Epithelial cell of prostate (primary cell): ENCODE measurements at places on chromosomes 2 and 18.

DNA sequence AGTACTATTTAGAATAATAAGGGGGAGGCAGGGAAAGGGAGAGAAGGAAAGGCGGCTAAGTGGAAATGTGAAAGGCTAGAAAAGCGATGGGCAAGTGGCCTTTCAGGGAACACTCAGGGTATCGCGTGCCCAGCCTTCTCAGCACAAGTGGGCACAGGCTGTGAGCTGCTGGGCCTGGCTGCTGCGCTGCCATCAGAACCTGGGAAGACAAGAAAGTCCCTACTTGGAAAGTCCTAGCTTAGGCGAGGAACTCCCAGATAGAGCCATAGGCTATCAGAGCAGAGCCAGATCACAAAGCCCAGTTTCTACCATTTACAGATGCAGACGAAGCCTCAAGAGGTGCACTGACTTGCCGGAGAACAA is 9.8 kb upstream of the FZD7 start:
- DNase-seq, result no peak

DNA sequence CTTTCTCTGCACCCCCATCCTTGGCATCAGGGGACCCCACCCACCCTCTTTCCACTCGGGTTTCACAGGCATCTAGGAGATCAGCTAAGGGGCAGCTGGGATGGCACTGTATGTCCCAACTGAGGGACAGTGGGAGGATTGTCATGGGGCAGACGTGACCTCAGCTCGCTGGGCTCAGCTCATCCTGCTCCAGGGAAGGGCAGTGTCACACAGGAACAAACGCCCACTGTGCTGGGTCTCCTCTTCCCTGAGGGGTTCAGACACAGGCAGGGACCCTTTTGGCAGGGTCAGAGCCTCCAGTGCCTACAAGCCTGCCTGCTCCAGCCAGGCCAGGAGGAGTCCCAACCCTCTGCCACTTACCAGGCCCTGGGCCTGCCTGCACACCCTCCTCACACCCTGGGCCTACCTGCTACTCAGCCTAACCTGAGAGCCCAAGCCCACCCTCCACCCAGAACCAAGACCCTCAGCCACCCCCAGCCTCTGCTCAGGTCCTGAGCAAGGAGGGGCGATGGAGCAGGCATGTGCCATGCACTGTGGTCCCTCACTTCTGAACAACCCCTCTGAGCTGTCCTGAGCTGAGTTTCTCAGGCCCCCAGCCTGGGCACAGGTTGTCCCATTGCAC is 68.2 kb downstream of the HS1BP3 start:
- DNase-seq, result no peak

DNA sequence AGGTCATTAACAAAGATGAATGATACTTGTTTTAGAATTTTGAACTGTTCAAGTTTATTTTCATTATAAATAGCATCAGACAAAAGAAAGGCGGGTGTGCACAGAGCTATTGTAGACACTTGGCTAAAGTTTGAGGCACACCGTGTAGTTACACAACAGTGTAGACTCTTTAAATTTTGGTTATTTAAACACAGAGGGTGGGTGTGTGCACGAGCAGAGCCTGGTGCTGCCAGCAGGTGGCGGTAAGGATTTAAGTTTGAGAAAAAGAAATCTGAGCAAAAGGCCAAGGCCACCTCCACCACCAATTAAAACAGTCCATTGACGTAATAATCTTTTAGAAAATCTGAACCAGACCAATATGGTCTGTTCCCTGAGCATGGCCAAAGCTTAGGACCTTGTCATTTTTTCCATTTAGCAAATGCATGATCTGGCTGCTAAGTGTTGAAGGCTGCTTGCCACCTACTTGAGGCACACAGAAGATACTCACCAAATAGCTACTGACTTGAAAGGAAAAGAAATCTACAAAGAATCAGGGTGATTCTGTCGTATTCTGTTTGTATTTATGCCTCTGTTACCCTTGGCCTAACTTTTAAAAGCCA is 14.3 kb downstream of the COPS7B start:
- DNase-seq, result no peak

DNA sequence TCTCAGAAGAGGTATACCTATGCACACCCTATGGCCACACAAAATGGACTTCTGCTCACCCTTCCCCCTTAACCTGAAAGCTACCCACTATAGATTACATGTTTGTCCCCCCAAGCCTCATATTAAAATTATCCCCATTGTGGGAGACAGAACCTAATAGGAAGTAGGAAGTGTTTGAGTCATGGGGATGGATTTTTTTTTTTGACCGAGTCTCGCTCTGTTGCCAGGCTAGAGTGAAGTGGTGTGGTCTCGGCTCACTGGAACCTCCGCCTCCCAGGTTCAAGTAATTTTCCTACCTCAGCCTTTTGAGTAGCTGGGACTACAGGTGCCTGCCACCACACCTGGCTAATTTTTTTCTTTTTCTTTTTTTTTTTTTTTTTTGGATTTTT is 98.6 kb downstream of the MREG start:
- DNase-seq, result no peak
